ENCODE measurements at places on chromosomes 3 and 15.

- no peak for DNase-seq
Measured at GRCh38 chr3:111820651-111821050, 38.4 kb upstream of the PHLDB2 start.

DNA sequence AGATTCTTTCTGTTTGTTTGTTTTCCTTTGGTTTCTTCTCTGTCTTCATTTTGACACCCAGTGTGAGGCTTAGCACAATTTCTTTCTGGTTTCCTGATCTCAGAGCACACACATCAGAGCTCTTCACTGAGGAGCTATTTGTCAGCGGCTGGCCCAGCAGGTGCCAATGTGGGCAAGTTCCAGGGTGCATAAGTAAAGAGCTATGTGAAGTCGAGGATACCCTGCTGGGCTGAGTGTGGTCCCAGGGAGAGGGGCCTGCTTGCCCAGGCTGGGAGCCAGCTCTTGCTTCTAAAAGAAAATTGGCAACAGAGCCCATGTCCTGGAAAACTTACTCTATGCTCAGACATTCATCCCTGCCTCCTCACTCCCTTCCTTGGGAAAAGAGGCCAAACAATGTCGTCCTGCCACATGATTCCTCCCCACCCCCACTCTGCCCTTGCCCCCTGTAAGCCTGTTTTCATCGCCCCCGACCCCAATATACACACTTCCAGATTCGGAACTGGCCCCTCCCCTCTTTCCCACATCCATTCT is 101.2 kb downstream of the ST8SIA2 start:
- DNase-seq, result no peak

GRCh38 chr3:159734681-159735080 is 254.0 kb upstream of the IL12A start:
- no peak for DNase-seq

GRCh38 chr3:4406746-4407568 is 60.1 kb downstream of the SUMF1 start:
- DNase-seq, result no peak

DNA sequence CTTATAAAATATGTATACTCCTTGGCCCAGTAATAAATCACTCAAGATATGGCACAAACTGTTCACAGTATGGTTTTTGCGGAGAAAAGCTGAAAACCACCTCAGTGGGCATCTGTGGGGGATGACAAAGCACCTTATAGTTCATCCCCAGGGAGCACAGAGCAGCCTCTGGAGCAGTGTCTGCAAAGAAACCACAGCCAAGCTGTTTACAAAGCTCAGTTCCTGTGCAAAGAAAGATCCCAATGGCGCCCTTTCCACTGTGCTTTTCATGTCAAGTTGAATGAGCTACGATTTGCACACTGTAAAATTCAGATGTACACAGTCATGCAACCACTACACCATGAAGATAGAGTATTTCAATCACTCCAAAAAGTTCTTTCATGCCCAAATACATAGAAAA is 2.5 kb upstream of the EFCC1 start:
- no peak for DNase-seq

DNA sequence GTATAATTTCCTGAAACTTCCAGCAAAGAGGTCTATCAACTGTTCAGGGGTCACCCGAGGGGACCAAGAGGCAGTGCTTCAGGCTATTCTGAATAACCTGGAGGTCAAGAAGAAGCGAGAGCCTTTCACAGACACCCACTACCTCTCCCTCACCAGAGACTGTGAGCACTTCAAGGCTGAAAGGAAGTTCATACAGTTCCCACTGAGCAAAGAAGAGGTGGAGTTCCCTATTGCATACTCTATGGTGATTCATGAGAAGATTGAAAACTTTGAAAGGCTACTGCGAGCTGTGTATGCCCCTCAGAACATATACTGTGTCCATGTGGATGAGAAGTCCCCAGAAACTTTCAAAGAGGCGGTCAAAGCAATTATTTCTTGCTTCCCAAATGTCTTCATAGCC is 6.8 kb downstream of the GCNT3 start:
- no peak for DNase-seq

- DNase-seq, result no peak
Measured at GRCh38 chr3:16512435-16513140, 911 bp downstream of the RFTN1 start.

DNA sequence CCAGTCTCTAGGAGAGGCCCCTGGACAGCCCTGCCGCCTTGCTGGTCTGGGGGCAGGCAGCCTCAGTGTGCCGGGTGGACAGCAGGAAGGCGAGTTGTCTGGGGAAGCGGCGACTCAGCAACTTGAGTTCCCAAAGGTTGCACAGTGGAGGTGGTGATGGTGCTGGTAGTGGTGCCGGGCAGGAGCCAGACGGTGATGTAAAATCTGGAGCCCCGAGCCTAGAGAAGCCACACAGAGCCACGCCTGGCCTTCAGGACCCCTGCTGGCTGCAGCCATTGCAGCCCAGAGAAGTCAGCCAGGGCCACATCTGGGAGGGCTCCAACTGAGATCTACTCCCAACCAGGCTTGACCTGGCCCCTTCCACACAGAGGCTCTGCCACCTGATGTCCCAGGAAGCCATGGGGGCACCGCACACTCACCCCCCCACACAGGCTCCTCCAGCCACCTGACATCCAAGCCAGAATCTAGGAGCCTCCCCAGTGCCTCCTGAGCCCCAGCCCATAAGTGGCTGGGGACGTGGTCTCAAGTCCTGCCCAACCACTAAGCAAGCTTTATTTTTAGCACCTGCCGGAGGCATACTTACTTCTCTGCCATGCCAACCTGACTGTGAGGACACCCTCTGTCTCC is 8.8 kb downstream of the C3orf22 start:
- no peak for DNase-seq

GRCh38 chr3:165643425-165643824 is 193.8 kb downstream of the BCHE start:
- peak; percentile 41 for DNase-seq

DNA sequence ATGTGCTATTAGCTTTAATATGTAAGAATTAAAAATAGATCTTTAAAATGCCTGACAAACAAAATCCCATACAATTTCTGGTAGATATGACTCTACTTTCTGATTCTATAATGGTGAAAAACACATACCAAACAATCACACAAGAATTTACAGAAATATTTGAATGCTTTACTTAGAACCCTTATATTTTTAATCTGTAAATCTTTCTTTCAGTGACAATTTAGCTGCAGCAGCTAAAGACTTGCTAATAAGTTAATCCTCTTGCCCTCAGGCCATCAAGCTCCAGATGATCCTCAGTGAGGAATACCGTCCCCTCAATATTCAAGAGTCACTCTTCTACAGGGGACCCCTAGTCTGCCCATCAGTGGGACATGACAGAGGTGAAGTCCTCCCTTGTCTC is 55.6 kb downstream of the C3orf80 start:
- no peak for DNase-seq

- DNase-seq, result no peak
Measured at GRCh38 chr15:61038387-61038786, 190.7 kb downstream of the RORA start.
